ENCODE measurements at places on chromosomes 13 and 19.

DNA sequence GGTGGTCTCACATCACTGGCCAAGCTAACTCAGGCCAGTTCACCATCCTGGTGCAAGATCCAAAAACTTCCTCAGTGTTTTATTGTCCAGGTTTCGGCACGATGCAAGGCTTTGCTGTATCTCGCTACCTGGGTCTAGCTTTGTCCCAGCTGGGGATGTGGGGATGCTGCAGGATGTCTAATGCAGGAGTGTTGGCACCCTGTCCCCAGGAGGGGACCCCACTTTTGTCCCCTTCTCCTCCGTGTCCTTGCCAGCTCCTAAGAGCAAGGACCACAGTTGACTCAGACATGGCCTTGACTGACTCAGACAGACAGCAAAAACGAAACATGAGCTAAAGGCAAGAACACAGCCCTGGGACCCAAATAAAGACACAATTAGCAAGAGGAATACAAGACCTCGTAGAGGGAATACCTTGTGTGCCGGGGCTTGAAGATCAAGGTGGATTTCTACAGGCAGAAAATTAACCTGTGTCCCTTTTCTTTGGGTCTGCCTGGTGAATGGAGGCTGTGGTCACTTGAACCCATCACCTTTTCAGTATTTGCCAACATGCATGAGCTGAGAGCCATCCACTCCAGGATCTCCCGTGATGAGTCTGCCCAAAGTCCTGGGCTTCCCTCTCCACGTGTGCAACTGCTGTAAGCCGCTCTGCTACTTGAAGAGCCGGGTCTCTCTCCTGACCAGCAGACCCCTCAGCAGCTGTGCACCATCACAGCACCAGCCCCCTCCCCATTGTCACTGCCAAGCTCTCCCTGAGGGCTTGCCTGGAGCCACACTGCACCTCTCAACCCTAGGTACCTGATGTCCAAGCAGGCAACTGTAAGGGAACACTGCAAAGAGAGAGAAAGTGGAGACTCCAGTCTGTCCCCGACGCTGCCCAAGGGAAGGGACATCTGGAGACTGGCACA, 149.5 kb upstream of the ZNF507 start:
- no peak for DNase-seq

DNA sequence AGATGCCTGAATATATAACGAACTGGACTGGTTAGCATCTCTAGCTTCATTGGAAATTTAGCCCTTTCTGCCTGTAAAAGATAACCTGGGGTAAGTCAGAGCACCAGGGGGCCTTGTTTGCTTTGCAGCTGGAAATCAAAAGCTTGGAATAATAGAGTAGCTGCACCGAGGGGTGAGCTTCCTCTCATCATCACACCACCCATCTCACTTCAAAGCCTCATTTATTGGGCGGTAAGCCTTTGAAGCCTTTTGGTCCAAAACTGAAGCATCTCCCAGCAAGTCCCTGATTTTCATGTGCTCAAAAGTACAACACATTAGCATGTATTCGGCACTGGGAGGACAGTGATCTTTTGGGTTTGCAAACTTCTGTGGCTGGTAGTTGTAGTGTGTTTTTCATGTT, 405.1 kb downstream of the FOXO1 start:
- no peak for DNase-seq

GRCh38 chr19:17405250-17406045, at the start of gene BST2:
Gene BST2, minus strand, starts transcription at chr19:17405630. Its CDS starts 55 bp downstream, at chr19:17405575.
- DNase-seq, result no peak

DNA sequence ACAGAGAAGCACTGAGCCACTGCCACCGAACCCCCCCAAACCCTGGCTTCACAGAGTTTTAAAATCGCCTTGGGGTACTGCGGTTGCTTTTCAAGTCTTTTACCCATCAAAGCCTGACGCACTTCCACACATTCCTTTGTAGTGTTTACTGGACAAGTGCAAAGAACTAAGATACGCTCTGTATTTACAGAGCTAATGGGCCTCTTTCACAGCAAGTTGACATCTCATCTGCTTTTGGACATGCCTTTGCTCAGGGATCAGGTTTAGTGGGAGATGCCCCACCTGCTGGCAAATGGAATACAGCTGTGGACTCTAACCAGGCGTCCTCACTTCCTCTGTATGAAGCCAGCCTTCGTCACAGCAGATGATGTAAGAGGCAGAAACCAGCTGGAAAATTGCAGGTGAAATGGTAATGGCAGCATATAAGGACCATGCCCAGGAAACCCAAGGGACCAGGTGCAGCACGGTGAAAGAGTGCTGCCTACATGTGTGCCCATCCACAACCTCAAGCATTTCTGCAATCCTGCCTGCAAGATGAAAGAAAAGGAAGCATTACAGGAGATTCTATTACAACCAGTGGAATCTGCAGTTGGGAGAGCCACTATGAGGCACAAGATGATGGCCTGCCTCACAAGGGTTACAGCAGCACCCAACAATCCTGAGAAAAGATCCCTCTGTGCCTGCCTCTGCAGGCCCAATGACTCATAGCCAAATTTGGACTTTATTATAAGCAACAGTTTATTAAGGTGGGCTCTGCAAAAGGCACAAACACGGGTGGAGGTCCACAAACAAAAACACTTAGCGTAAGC, 34.7 kb downstream of the BRD4 start:
- no peak for DNase-seq

- DNase-seq, result no peak
These were observed 5.8 kb downstream of the BCKDHA start for GRCh38 chr19:41403181-41403970.

Measured in GM04504 (cell line).